ENCODE measurements at places on chromosomes 3 and 15.
A peak's percentile ranks its signal among the peaks of the same experiment; 100 is the strongest.

GRCh38 chr3:29513236-29513635 lies 232.4 kb downstream of the RBMS3 start:
- DNase-seq, result no peak

DNA sequence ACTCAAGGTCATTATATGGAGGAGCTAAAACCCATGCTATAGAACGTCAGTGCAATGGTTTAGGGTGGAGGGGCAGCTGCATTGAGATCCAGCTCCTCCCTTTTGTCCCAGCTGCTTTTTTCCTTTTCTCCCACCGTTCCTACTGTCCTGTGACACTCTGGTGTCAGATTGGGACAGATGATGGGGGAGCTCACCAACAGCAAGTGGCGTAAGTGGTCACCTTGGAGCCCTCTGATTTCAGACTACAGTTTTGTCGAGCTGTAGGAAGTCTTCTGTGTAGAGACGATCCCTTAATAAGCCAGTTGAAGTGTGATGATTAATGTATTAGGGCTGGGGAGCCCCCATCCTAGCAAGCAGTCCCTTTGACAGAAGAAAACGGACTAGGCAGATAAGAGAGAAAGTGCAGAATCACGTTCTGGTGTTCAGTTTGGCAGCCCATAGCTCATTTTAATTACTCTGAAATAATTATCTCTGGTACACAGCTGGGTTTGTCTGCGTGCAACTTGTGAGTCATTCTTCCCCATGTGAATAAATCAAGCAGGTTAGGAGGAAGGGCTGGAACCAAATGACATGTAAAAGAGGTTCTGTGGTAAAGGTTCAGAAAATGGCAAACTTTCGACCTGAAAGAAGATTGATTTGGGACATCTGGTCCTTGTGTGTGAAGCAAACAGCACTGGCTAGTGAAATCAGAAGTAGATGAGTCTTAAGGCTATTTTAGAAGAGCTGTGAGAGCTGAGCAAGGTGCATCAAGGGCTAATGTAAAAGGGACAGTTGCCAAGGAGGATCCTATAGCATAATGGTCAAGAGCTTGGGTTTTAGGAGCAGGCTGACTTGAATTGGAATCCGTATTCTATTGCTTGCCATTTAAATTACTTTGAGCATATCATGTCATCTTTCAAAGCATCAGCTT lies 241.4 kb downstream of the EDEM1 start:
- no peak for DNase-seq

GRCh38 chr3:139283301-139283700 lies 60.5 kb upstream of the MRPS22 start:
- no peak for DNase-seq

DNA sequence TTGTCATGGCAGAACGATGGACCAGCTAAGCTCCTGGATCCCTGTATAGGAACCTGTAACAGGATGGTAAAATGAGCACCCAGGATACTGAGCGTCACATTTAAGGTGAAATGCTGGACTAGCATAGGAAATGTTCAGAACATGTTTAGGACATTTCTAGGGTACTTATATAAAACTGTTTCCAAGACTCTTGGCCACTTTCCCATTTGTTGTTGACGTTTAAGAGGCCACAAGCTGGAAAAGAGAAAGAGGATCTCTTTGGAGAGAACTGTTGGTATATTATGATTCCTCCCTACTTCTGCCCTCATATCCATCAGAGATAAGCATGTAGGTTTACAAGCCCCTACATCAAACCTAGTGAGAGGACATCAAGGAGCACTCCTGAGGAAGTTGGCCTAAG lies 57.5 kb downstream of the SCN11A start:
- DNase-seq, result no peak

DNA sequence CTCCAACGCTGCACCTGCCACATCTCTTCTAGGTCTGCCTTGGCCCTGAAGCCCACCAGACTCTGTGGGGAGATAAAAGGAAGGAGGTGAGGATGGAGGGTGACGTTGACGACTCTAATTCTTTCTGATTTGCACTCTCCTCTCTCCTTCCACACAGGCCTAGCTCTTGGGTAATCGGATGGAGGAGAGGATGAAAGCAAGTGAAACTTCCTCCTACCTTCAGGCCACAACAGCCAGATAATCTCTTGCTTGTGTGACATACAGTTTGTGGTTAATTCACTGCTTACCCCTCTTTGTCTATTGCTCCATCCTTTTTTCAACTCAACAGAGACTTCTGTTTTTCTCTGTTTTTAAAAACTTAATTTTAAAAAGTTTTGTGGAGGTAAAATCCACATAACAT lies 208.1 kb downstream of the SV2B start:
- DNase-seq, result no peak

DNA sequence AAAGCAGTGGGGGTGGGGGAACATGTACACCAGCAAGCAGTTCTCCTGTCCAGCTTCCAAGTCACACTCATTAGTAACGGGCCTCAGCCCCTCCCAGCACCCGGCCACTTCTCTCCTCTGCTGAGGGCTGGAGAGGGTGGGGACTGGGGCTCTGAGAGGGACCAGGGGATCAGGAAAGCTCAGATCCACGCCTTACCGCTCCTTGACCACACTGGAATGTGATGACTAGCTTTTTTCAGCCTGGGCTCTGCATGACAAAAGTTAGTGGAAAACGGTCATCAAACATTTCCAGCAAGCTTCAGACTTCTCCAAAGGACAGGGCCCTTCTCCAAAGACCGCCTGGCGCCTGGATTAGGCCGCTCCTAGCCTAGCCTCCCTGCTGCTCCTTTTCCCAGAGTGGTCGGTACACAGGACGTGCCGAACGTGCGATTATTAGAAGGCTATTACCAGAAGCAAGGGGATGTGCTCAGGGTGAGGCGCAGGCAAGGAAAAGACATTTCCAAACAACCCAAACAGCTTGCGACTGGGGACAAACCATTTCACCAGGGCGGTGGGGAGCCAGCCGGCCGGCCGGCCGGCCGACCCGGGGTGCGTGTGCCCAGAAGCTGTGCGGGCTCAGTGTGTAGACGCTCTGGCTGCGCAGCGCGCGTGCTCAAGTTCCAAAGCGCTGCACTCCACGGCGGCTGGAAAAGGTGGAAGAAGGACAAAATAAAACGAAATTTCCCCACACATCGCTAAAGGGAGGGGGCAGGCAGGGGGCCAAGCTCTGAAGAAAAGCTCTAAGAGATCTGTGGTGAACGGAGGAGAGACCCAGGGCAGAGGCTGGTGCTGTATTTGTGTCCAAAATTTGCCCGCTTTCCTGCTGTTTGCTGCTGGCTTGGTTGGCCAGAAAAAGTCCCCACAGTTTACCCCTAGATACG lies 51.0 kb upstream of the SSR3 start:
- peak; percentile 11 for DNase-seq

- no peak for DNase-seq
Observed at GRCh38 chr15:32869776-32870175, 152.0 kb downstream of the GREM1 start.

- DNase-seq, result no peak
Observed at GRCh38 chr15:82095803-82096202, 50.0 kb upstream of the MEX3B start.

- DNase-seq, result no peak
Observed at GRCh38 chr3:120753810-120754209, 11.3 kb downstream of the GTF2E1 start.

DNA sequence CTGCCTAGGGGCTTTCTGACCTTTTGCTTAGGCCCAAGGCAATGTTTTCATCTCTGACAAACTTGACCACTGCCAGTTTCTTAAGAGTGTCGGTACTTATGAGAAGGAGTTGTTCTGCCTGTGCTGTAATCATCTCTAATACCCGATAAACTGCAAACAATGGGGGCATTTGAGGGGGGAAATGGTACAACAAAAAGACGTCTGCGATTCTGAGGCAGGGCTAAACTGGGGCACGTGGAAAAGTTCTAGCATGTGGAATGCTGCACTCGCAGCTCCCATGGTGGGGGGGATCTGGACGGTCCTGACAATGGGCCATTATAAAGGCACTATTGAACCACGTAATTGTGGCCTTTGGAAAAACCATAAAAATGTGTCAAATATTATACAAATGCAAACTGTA lies 73.1 kb upstream of the SAMMSON start:
- no peak for DNase-seq

DNA sequence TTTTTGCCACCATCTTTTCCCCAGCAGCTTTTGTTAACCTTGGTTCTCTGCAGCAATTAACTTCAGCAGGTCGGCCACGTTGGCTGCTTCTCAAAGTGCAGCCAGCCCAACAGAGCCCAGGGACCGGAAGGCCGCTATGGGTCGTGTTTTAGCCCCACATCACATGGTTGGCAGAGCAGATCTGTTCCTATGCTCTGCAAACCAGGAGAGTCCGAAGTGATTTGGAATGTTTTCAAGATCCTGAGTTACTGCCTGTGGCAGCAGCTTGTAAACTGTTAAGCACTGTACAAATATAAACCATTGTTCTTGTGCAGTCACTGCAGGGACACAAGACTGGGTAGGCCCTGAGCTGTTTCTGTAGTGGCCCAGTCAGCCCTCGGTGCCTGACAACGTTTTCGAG lies 69.6 kb upstream of the MYZAP start:
- DNase-seq, result no peak

- DNase-seq, result no peak
Observed at GRCh38 chr15:33508703-33509102, 197.9 kb downstream of the RYR3 start.

- no peak for DNase-seq
Observed at GRCh38 chr3:82448320-82448719, 686.9 kb upstream of the GBE1 start.

GRCh38 chr3:122942937-122943827 lies 84.4 kb downstream of the SEMA5B start:
- DNase-seq, result peak; percentile 44

DNA sequence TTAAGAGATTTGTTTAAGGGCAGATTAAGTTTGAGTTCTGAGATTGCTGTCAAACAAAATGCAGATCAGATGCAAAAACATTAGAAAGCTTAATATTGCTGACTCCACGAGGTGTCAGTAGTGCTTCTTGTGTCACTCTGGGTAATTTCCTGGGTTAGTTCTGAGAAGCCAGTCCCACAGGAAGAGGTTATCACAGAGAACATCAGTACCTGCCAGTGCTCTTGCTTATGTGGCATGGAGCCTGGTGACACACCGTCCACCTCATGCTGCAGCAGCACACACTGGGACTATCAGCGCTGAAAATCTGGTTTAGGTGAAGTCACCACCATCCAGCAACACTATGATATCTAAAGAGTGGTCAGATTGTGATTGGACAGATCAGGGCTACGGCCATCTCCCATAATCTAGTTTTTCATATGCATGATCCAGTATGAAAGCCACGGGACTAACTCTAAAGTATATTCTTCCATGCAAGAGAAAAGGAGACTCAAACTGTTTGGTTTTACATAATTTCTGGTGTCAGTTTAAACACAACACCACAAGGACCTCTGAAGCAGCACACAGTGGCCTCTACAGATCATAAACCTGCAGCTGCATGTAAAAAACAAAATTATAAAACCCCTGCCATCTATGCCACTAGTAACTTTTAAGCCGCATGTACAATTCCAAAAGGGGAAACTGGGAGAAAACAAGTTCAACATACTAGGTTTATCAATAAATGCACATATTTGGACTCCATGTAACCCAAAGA lies 36.1 kb upstream of the MYO5C start:
- peak; percentile 83 for DNase-seq

DNA sequence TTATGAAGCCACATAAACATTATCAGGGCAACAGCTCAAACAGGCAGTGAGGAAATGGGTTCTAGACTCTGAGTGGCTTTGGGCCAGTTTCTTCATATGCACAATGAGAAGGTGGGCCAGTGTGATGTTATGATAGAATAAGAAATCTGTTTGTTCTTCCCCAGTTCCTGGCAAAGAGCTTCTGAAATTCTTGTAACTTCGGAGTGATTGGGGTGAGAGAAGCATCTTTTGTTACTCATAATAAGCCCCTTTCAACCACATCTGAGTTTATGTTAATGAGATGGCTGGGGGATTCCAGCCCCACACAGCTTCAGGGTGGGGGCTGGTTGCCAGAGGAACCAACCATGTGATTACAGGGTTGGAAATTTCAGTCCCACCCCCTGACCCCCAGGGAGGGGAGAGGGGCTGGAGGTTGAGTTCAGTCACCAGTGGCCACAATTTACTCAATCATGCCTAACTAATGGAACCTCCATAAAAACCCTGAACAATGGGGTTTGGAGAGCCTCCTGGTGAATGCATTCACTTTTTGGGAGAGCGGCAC lies 57.0 kb upstream of the FRMD4B start:
- DNase-seq, result peak; percentile 38

DNA sequence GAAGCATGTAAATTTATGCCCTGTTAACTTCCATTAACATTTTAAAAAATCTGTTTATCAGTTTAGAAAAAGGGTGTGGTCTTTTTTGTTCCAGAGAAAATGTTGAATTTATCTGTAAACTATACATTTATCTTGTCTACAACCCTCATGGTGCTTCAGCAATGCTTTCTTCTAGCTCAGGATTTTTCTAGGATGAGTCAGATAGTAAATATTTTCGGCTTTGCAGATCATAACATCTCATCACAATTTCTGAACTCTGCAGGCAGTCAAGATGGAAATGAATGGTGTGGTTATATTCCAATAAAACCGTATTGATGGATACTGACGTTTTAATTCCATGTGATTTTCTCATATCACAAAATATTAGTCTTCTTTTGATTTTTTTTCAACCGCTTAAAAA lies 70.5 kb upstream of the FOXB1 start:
- DNase-seq, result no peak

- DNase-seq, result no peak
Observed at GRCh38 chr3:128748557-128748956, 22.6 kb downstream of the RAB7A start.

DNA sequence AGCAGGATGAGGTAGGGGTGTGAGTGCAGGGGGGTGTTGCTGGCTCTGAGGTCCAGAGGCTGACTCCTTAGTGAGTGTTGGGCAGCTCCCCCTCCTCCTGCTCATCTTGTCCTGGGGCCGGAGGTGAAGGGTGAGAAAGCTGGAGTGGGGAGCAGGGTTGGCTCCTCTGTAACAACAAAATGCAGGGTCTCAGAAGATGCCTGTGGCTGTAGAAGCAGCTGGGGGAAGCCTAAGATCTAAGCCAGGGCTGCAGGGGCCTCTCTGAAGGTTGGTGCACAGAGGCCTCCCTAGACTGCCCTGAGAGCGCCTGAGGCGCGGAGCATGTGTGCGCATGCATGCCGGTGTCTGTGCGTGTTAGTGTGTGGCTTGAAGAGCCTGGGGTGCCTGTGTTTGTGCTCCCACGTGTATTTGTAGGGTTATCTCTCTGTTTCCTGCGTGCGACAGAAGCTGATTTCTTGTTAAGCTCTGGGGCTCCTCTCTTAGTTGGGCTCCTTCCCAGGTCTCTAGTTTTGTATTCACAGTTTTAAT lies 5.3 kb upstream of the HDAC11 start:
- DNase-seq, result no peak

DNA sequence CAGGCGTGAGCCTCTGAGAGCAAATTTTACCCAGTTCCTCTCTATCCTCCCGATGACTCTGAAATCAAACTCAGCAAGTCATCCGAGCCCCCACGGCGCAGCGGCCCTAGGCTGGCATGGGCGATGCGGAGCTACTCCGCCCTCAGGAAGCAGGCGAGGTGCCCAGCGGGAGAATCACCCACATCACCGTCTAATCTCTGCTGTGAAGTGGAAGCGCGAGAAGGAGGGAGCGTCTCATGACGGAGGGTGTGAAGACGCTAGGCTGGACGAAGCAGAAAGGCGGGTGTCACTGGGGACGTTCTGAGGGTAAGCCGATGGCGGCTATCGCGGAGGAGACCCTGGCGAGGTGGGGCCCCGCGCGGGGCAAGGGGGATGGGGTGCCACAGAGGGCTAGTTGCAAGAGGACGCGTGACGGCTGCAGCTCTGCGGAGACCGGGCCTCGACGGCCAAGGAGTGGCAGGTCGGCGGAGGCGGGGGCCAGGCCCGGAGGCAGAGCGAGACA lies 9.1 kb upstream of the GNAI2 start:
- peak; percentile 49 for DNase-seq

Data from cerebellar cortex (tissue), 1 donor.